NCI-H2081 (cell line): ENCODE measurements at places on chromosomes 16 and 17.

GRCh38 chr16:88973007-88973410 is 4.0 kb downstream of the CBFA2T3 start:
- no peak for DNase-seq

DNA sequence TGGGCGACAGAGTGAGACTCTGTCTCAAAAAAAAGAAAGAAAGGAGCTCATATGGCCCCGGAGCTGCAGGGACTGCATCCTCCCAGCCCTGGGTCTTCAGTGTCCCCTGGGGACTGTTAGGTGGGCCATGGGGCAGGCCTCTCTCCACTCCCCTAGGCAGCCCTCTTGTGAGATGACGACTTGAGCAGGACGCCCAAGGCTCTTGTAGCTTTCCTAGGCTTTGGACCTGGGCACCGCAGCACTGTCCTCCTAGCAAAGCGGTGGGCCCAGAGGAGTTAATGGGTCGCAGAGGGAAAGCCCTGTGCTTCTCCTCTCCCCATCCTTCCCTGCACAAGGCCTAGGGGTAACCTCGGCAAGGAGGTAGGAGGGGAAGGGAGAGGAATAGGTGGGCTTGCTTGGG is 202.2 kb downstream of the NTN1 start:
- DNase-seq = no peak

GRCh38 chr17:82507631-82508175 is 11.8 kb upstream of the FOXK2 start:
- no peak for DNase-seq

DNA sequence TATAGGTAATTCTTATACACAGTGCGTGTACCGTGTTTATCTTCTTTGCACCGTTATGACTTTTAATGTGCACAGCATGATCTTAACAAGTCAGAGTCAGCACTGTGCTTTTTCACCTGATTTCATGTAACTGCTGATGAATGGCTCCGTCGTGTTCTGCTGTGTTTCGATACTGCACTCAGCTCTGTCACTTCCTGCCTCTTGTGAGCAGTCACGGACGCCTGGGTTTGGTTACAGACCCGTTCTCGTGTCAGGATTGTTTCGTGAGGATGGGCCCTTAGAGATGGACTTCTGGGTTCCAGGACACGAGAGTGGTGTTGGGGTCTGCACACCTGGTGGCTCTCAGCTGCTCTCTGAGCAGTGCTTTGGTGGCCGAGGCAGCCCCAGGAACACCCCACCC is 24.6 kb downstream of the TBCD start:
- DNase-seq = no peak

- DNase-seq = no peak
Observed at GRCh38 chr17:45046537-45047125, 4.8 kb downstream of the DCAKD start.

GRCh38 chr17:57811638-57812280 is 38.1 kb downstream of the MRPS23 start:
- DNase-seq = no peak
